ENCODE measurements at places on chromosomes 1 and 21. TPM values are rescaled to one million over a fixed set of nuclear protein-coding genes. Genes with fewer than 3 reads are reported as not detected.

C1orf210 gene
- total RNA-seq, result not detected

PSRC1 gene
- total RNA-seq, result 28.7 TPM

NPPB gene
- total RNA-seq, result not detected

DNA sequence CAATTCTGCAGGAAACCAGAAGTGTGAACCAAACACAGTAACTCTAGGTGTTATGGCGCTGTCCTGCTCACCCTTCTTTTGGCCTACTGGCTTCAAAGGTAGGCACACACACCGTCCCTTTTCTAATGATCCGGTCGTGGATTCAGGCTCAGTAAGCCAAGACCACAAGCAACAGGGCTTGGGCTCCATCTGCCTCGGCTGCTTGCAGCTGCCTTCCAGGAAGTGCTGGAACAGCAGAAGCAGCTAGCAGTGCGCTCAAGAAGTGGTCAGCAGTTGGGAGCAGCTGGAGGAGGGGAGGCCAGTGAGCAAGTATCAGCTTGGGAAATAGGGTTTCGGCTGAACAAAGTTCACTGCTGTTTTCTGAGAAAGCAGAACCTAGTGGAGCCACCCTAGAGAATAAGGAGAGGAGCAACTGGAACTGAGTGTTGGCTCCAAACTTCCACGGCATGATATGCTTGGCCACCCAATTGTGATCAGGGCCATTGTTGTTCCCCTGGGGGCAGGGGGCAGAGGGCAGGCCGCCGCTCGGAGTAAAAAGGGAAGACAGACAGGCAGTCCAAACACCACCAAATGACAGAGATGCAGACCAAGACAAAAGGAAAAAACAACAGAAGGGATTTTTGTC is 173.4 kb downstream of the TOMM20 start:
- H3K27me3 ChIP-seq, result no peaks in the 10 kb centered on the region
- peaks cover 46% of the 10 kb centered on the region for H3K4me1 ChIP-seq
- no peaks in the 10 kb centered on the region for H3K36me3 ChIP-seq
- peak overlapping the region; percentile 73 for H3K27ac ChIP-seq
- no peak for DNase-seq
- no peak overlapping the region for H3K4me3 ChIP-seq

DNA sequence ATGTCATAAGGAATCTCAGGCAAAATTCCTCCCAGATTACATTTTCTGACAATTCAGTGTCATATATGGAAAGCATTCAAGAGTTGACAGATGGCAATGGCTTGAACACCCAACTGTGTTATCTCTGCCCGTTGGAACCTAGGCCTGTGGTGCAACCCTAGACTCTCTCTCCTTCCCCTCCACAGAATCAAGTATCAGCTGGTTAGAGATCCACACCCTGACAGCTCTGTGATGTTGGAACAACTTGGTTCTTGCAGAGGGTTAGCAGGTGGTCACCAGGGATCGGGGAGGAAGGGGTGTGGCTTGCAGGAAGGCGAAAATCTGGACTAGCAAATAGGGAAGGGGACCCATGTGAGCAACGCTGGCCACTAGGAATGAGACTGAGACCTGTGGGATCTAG is 26.3 kb downstream of the PCSK9 start:
- peaks cover 31% of the 10 kb centered on the region for H3K36me3 ChIP-seq
- H3K27me3 ChIP-seq, result no peaks in the 10 kb centered on the region
- DNase-seq, result no peak
- no peak overlapping the region for H3K27ac ChIP-seq
- no peaks in the 10 kb centered on the region for H3K4me1 ChIP-seq
- H3K4me3 ChIP-seq, result no peak overlapping the region

DNA sequence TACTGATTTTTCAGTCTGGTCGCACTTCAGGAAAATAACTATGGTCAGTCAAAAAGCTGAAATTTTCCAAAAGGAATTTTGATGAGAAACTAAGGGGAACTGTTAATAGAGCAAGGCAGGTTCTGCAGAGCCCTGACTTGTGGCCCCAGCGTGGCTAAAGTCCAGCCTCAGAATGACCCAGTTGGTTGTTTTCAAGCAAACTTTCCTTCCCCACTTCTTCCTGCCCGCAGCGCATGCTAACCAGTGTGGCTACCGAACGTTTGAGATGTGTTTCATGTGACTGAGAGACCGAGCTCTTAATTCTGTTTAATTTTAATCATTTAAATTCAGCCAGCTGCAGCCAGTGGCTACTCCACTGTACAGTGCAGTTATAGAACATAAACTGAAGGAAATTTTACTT is 6.2 kb upstream of the IL10RB start:
- no peak overlapping the region for H3K27ac ChIP-seq
- peaks cover 43% of the 10 kb centered on the region for H3K4me1 ChIP-seq
- no peak overlapping the region for H3K4me3 ChIP-seq
- peaks cover 75% of the 10 kb centered on the region for H3K36me3 ChIP-seq
- no peaks in the 10 kb centered on the region for H3K27me3 ChIP-seq

DNA sequence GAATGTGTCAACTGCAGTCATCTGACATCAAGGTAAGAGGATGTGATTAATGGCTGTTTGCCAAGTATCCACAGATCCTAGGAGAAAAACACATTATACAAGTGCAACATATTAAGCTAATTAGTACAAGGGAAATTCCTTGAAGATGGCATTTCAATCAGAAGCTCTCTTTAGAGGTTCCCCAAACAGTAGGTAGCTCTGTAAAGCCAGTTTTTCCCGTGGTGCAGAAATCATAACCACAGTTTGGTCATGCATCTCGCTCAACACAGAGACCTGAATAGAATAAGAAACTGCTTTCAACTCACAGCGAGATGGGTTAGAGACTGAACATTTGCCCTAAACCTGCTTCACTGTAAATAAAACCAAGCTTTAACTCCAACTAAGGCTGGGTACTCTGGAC is 230.5 kb upstream of the CAMK1G start:
- H3K27me3 ChIP-seq, result peaks cover 5% of the 10 kb centered on the region
- no peak overlapping the region for H3K4me3 ChIP-seq
- no peaks in the 10 kb centered on the region for H3K36me3 ChIP-seq

GRCh38 chr21:41564871-41565274 is 56.9 kb upstream of the TMPRSS2 start:
- DNase-seq, result peak; percentile 36
- H3K36me3 ChIP-seq, result no peaks in the 10 kb centered on the region
- H3K4me1 ChIP-seq, result peaks cover 16% of the 10 kb centered on the region
- H3K27ac ChIP-seq, result peak overlapping the region; percentile 60

GRCh38 chr1:181630838-181631237 is 147.5 kb downstream of the CACNA1E start:
- H3K27ac ChIP-seq, result no peak overlapping the region
- H3K27me3 ChIP-seq, result peaks cover 9% of the 10 kb centered on the region
- H3K36me3 ChIP-seq, result no peaks in the 10 kb centered on the region
- no peak overlapping the region for H3K4me3 ChIP-seq
- H3K4me1 ChIP-seq, result no peaks in the 10 kb centered on the region

DNA sequence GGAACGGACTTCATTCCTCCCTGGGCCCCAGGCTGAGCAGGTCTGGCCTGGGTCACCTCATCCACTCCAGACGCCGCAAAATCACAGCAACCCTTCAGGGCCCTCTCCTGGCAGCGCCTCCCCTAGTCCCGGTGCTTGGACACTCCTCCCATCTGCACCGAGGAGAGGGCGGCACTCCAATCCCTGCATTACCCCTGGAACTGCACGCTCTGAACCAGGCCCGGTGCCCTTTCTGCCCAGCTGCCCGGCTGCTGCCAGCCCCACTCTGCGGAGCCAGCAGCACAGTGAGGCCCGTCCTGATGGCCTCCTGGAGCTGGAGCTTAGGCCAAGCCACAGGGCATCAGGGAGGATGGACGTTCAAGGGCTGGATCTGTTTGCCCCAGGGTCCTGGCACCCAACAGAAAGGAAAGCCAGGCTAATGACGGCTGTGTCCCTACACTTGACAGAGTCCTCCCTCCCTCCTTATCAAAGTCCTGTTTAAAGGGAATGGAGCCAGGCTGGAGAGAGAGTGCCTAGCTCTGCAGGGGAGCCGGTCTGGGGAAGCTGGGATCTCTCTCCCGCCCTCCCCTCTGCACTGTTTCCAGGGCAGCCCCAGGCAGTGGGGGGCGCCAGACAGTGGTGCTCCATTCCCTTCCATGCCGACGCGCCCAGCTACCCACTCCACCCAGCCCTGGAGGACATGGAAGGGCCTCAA is 12.7 kb downstream of the COL6A2 start:
- H3K36me3 ChIP-seq, result no peaks in the 10 kb centered on the region
- no peak overlapping the region for H3K27ac ChIP-seq
- H3K27me3 ChIP-seq, result peaks cover 4% of the 10 kb centered on the region
- no peak overlapping the region for H3K4me3 ChIP-seq

DNA sequence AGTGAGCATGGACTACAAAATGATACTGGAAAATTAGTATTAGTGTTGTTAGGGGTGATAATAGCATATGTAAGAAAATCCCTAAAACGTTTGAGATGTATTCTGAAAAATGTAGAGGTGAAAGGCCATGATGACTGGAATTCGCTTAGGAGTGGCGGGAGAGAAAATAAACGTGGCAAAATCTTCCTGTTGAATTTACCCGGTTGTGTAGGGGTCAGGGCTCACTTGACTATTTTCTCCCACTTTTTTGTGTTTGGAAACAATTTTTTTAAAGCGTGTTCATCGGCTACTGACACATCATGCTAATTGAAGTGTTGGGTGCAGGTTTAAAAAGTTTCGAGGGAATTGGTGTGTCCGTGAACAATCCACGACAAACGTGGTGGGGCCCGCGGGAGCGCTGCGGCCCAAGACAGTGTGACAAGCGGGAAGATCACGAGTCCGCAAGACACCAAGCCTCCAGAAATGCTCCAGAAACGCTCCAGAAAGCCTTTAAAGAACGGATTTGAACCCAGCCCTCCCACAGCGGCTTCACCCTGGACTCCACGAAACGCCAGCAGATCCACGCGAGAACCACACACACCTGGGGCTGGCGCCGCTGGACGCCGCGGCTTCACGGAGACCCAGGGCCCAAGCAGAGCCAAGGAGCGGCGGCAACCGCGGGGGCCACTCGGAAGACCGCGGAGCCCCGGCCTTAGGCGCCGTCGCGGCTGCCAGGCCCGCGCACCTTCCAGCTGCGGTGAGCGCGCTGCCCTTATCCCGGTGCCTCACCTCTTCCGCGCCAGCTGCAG is 573 bp downstream of the PSMG1 start:
- no peaks in the 10 kb centered on the region for H3K27me3 ChIP-seq
- H3K27ac ChIP-seq, result peak overlapping the region; percentile 92
- peaks cover 37% of the 10 kb centered on the region for H3K36me3 ChIP-seq
- no peak for DNase-seq

DNA sequence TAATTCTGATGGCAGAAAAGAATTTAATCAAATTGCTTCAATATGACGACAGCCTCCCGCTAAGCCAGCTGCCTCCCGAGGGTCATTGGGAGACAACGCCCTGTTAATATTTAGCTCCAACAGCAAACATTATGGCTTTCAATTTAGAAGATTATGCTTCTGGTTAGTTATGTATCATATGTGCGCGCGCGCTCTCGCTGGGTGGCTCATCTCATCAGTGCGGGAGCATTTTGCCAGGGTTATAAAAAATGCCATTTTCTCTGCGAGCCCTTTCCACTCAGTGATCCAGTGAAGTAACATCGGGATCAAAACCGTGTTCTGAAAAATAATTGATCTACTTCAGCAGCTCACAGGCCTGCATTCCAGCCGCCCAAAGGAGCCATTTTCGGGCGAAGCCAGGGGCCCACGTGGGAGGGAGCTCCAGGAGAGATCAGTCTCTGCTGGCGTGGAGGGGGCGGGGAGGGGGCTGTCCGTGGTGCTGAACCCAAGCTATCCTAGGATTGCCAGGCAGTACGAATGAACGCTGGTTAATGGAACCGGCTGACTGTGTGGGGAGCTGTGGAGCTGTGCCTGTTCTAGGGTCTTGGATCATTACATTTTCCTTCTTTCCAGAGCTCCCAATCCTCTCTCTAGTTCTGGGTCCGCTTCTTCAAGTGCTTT is 219.1 kb upstream of the ZC3H12A start:
- H3K36me3 ChIP-seq, result no peaks in the 10 kb centered on the region
- H3K4me3 ChIP-seq, result no peak overlapping the region
- no peak for DNase-seq
- H3K4me1 ChIP-seq, result no peaks in the 10 kb centered on the region
- H3K27ac ChIP-seq, result no peak overlapping the region

GRCh38 chr1:21575351-21575942 is 66.2 kb downstream of the ALPL start:
- H3K27ac ChIP-seq, result no peak overlapping the region
- DNase-seq, result no peak
- H3K36me3 ChIP-seq, result no peaks in the 10 kb centered on the region
- peaks cover 6% of the 10 kb centered on the region for H3K27me3 ChIP-seq
- no peaks in the 10 kb centered on the region for H3K4me1 ChIP-seq

- peak overlapping the region; percentile 56 for H3K4me3 ChIP-seq
- no peaks in the 10 kb centered on the region for H3K36me3 ChIP-seq
Observed at GRCh38 chr1:200473698-200474371, 64.0 kb upstream of the ZNF281 start.

- no peak for DNase-seq
- H3K4me1 ChIP-seq, result peaks cover 19% of the 10 kb centered on the region
- peaks cover 76% of the 10 kb centered on the region for H3K27me3 ChIP-seq
- H3K27ac ChIP-seq, result no peak overlapping the region
- H3K4me3 ChIP-seq, result peak overlapping the region; percentile 74
Observed at GRCh38 chr1:184388319-184388889, 1.6 kb downstream of the C1orf21 start.

DNA sequence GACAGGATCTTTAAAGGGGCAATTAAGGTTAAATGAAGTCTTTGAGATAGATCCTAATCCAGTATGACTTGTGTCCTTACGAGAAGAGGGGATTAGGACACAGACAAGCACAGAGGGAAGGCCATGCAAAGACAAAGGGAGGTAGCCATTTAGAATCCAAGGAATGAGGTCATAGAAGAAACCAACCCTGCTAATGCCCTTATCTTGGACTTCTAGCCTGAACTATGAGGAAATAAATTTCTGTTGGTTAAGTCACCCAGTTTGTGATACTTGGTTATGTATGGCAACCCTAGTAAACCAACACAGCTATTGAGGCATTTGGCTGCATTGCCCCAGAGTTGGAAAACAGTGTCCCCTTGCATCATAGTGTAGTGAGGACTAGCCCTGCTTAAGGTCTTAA is 121.3 kb downstream of the MAST2 start:
- DNase-seq, result no peak
- no peak overlapping the region for H3K27ac ChIP-seq
- H3K4me3 ChIP-seq, result no peak overlapping the region

- no peak overlapping the region for H3K4me3 ChIP-seq
- H3K36me3 ChIP-seq, result peaks cover 6% of the 10 kb centered on the region
- H3K4me1 ChIP-seq, result peaks cover 46% of the 10 kb centered on the region
Observed at GRCh38 chr1:54309631-54310366, 96.4 kb downstream of the SSBP3 start.

GRCh38 chr1:91798740-91799139 is 87.2 kb downstream of the TGFBR3 start:
- peaks cover 49% of the 10 kb centered on the region for H3K4me1 ChIP-seq
- H3K27me3 ChIP-seq, result peaks cover 2% of the 10 kb centered on the region
- H3K36me3 ChIP-seq, result peaks cover 57% of the 10 kb centered on the region
- no peak overlapping the region for H3K4me3 ChIP-seq
- DNase-seq, result no peak
- H3K27ac ChIP-seq, result no peak overlapping the region

GRCh38 chr1:2163205-2163604 is 31.4 kb downstream of the FAAP20 start:
- peaks cover 4% of the 10 kb centered on the region for H3K36me3 ChIP-seq
- no peak for DNase-seq
- no peak overlapping the region for H3K27ac ChIP-seq
- no peak overlapping the region for H3K4me3 ChIP-seq

All from activated CD4-positive, alpha-beta memory T cell treated with anti-CD3 and anti-CD28 coated beads, Interleukin-2, amount 10 ng/mL, durations not matched to agents 7 days and 5 days (primary cell).